ENCODE measurements at places on chromosomes 5 and 9.

- H3K27me3 ChIP-seq = no peaks in the 10 kb centered on the region
- no peak overlapping the region for H3K4me3 ChIP-seq
- no peak for DNase-seq
- no peaks in the 10 kb centered on the region for H3K36me3 ChIP-seq
- no peaks in the 10 kb centered on the region for H3K4me1 ChIP-seq
These were observed 304.0 kb downstream of the TLR4 start for GRCh38 chr9:118008246-118008645.

GRCh38 chr9:121744687-121745395 lies 93.4 kb downstream of the DAB2IP start:
- H3K27ac ChIP-seq = peak overlapping the region; percentile 87
- no peak for DNase-seq
- H3K27me3 ChIP-seq = no peaks in the 10 kb centered on the region
- H3K4me3 ChIP-seq = peak overlapping the region; percentile 46
- no peaks in the 10 kb centered on the region for H3K36me3 ChIP-seq

- no peaks in the 10 kb centered on the region for H3K27me3 ChIP-seq
- H3K36me3 ChIP-seq = no peaks in the 10 kb centered on the region
- H3K4me1 ChIP-seq = peaks cover 49% of the 10 kb centered on the region
These were observed 745 bp downstream of the GADD45G start for GRCh38 chr9:89605465-89606048.

GRCh38 chr5:154092356-154093141 lies 53.8 kb downstream of the MFAP3 start:
- no peaks in the 10 kb centered on the region for H3K36me3 ChIP-seq
- no peak overlapping the region for H3K27ac ChIP-seq
- no peaks in the 10 kb centered on the region for H3K27me3 ChIP-seq
- H3K4me1 ChIP-seq = peaks cover 5% of the 10 kb centered on the region
- H3K4me3 ChIP-seq = no peak overlapping the region

GRCh38 chr5:96434201-96434645 lies 1.2 kb upstream of the PCSK1 start:
- H3K27me3 ChIP-seq = peaks cover 52% of the 10 kb centered on the region
- DNase-seq = no peak
- H3K36me3 ChIP-seq = no peaks in the 10 kb centered on the region
- no peak overlapping the region for H3K4me3 ChIP-seq

- H3K27me3 ChIP-seq = no peaks in the 10 kb centered on the region
- H3K4me1 ChIP-seq = no peaks in the 10 kb centered on the region
- H3K4me3 ChIP-seq = no peak overlapping the region
These were observed 48.9 kb downstream of the SLC12A2 start for GRCh38 chr5:128132499-128132898.

DNA sequence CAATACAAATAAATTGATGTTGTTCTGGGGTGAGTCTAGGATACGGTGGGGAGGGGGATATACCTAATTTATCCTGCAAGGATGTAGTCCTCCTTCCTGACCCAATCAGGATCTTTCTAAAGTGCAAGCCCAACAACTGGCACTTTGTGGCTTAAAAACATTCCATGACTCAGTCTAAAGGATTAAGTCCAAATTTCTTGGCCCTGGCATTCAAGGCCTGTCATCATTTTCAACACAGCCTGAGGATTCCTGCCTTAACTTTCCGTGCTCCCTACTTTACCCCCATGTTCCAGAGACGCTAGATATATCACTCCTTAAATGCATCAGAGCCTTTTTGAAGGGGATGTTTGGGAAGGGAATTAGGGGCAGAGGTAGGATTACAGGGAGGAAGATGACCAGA lies 1.0 kb downstream of the FAM221B start:
- no peak overlapping the region for H3K27ac ChIP-seq
- H3K27me3 ChIP-seq = no peaks in the 10 kb centered on the region
- no peak overlapping the region for H3K4me3 ChIP-seq
- no peak for DNase-seq

GRCh38 chr5:8598356-8598755 lies 729.4 kb downstream of the MTRR start:
- no peaks in the 10 kb centered on the region for H3K27me3 ChIP-seq
- no peaks in the 10 kb centered on the region for H3K4me1 ChIP-seq
- H3K4me3 ChIP-seq = no peak overlapping the region
- no peak overlapping the region for H3K27ac ChIP-seq
- DNase-seq = no peak

DNA sequence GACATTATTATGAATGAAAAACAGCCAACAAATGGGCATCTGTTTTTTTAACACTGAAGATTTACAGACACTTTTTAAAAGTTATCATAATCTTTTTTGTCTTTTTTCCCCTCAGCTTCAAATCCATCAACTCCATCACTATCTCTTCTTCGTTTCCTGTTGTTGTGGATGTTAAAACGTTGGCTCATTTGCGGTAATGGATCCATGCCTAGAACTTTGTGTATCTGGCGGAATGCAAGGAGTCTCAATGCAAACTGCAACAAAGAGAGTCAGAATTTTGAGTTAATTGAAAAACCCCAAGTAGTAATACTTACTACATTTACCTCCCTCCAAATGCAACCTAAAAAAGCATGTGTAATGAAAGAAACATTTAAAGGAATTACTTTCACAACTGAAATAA lies 42.9 kb upstream of the MTMR12 start:
- no peak overlapping the region for H3K27ac ChIP-seq
- no peaks in the 10 kb centered on the region for H3K27me3 ChIP-seq
- H3K4me1 ChIP-seq = no peaks in the 10 kb centered on the region
- no peak for DNase-seq
